ENCODE measurements at places on chromosomes 3 and 15.

DNA sequence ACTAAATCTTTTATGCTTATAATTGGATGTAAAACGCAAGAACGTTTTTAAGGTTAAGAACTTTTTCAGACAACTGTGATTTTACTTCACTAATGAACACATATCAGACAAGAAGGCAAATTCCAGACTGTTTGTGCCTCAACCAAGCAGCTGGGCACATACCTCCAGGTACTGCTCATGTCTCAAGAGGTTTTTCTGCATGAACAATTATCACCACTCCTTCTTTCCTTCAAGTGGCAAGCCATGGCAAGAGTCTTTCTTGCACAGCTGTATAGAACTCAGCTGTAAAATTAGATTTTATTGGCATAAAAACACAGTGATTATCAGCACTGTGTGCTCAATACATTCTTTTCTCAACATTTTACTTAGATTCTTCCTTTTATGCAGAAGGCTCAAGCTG lies 64.3 kb downstream of the FNDC3B start:
- peak; percentile 81 for DNase-seq

DNA sequence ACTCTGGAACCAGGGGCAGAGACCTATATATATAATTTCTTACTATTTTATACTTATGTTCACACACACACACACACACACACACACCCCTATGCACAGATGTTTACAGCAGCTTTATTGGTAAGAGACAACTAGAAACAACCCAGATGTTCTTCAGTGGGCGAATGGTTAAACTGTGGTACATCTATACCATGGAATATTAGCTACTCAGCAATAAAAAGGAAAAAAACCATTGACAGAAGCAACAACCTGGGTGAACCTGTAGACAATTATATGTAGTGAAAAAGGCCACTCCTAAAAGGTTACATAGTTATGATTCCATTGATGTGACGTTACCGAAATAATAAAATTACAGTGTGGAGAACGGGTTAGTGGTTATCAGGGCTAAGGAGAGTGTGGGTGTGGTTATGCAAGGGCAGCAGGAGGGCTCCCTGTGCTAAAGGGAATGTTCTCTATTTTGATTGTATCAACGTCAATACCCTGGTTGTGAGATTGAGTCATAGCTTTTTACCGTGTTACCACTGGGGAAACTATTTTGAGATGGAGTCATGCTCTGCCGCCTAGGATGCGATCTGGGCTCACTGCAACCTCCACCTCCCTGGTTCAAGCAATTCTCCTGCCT lies 85.5 kb downstream of the FLNB start:
- DNase-seq = peak; percentile 39

DNA sequence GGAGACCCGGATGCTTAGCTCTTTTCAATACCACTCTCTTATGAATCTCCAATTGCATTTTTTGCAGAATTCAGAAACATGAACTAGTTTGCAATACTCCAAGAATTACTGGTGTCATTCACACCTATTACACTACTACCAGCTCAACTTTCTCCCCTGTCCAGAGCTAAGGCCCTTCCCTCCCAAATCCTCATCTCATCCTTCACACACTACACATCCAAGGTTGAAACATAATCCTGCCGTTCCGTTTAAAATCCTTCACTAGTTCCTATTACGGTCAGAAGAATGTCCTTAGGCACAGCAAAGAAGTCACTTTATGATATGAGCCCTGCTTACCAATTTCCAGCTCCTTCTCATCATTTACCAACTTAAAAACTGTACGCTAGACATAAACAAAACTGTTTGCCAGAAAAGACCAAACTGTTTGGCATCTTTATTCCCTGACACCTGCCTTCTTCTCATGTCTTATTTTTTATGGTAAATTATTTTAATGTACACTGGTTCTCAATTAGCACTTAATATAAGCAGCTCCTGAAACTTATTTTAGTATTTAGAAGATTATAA lies 22.6 kb downstream of the TBL1XR1 start:
- no peak for DNase-seq

- DNase-seq = peak; percentile 74
Measured at GRCh38 chr3:54897028-54897711, 30.7 kb downstream of the LRTM1 start.

All from adipocyte (in vitro differentiated cells).